ENCODE measurements at places on chromosomes 1 and 21. TPM values are rescaled to one million over a fixed set of nuclear protein-coding genes. Genes with fewer than 3 reads are reported as not detected.

- DNase-seq, result no peak
Observed at GRCh38 chr21:45926281-45926680, 55.3 kb upstream of the COL6A1 start.

- DNase-seq, result no peak
Observed at GRCh38 chr1:11518016-11518701, 39.2 kb downstream of the DISP3 start.

DNA sequence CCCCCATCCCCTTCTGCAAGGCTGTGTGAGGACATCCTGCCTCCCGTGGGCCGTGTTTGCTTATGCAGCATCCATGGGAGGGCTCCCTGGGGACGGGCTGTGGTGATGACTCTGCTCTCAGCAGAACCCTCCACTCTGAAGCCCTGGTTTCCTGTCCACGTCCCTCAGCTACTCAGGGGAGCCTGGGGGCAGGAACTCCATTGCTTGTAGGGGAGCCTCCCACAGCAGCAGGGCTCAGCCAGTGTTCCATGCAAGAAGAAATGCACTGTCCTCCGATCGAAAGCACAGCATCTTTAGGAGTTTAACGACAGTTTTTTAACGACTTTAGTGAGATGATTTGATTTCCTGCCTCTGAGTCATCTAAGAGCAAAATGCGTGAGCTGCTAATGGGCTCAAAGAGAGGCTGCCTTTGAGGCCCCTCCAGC lies 8.3 kb upstream of the KCNAB2 start:
- DNase-seq, result peak; percentile 34

- DNase-seq, result peak; percentile 29
Observed at GRCh38 chr1:228043281-228043848, 36.6 kb downstream of the WNT3A start.

- DNase-seq, result no peak
Observed at GRCh38 chr1:73033640-73034039, 751.3 kb upstream of the NEGR1 start.

DNA sequence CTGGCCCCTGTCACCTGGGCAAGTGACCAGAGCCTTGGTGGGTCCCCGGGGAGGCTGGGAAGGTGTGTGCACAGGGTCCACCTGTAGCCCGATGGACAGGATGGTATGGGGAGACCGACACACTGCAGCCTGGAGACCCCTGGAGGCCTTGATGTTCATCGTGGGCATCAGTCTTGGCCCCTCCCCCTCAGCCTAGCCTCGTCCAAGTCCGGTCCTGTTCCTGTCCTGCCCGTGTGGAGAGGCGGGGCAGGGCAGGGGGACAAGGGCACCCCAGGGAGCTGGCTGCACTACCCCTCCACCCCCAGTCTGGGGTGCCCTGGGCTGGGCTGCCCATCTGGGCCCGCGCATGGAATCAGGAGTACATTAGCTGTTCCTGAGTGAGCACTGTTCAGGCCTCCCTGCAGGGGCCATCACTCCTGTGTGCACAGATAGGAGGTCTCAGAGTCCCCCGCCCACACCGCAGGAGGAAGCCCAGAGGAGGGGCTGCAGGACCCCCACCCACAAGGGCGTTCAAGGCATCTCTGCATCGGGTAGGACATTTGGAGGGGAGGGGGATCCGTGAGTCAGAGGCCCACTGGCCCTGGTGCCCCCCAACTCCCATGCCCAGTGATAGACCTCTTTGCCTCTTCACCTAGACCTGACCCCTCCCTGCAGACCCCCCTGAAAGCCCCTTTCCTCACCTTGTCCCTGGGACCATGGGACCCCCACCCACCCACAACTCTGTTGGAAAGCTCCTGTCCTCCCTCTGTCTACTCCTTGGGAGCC lies 63.2 kb downstream of the WNT9A start:
- no peak for DNase-seq

- no peak for DNase-seq
Observed at GRCh38 chr1:208110296-208110695, 133.9 kb downstream of the PLXNA2 start.

DNA sequence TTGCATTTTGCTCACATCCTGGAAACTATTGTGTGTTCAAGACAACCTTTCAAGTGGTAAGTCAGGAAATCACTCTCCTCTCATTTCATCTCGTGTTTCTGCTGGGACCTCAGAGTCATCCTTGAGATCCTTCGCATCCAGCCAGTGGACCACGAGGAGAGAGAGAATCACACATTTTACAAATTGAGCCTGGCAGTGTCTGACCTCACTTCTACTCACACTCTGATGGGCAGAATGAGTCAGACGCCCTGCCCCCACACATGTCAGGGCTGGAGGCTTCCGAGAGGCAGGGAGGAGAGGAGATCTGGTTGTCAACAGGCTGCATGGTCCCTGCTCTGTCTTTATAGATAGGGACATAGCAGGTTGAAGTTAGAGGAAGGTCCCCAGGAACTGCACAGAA lies 509.7 kb downstream of the AJAP1 start:
- no peak for DNase-seq

- DNase-seq, result peak; percentile 58
Observed at GRCh38 chr1:183303901-183304300, 114.3 kb downstream of the NMNAT2 start.

GRCh38 chr1:14474856-14475255 lies 123.6 kb upstream of the KAZN start:
- no peak for DNase-seq

DNA sequence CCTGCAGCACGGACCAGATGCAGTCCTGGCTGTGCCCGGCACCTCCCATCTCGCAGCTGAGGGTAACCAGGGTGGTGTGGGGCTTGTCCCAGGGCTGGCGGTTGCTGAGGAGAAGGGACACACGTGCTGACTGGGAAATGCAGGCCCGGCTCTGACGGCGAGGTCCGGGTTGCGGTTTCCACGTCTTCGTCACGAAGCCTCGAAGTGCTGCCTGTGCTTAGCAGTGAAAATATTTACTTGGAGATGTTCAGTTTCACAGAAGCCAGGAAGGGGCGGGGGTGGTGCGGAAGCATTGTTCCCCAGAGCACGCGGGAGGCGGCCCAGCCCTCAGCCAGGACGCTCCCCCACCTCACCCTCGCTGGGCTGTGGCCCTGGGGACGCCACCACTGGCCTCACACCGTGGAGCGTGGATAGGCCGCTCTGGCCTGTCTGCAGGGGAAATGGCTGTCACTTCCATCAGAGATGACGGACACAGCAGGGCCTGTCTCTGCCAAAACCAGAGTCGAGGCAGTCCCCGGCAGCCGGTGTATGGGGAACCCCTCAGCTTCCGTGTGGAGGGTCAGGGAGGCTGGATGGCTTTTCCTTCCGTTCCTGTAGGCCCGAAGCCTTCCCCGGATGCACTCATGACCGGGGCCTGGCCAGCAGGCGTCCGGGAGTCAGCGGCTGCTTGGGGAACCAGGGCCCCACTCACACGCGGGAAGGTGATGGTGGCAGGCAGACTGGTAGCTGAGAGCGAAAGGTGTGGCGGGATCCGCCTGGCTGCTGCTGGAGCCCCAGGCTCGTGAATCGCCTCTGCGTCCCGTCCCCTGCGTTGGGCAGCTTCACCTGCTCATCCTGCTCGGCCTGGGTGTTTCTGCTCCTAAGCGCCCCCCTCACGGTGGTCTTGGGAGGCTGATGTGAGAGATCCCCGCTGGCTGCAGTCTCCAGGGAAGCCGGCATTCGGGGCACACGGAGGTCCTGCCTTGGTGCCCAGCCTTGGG lies 14.7 kb upstream of the POFUT2 start:
- no peak for DNase-seq

- DNase-seq, result no peak
Observed at GRCh38 chr1:150875197-150876118, 941 bp downstream of the ARNT start.

DNA sequence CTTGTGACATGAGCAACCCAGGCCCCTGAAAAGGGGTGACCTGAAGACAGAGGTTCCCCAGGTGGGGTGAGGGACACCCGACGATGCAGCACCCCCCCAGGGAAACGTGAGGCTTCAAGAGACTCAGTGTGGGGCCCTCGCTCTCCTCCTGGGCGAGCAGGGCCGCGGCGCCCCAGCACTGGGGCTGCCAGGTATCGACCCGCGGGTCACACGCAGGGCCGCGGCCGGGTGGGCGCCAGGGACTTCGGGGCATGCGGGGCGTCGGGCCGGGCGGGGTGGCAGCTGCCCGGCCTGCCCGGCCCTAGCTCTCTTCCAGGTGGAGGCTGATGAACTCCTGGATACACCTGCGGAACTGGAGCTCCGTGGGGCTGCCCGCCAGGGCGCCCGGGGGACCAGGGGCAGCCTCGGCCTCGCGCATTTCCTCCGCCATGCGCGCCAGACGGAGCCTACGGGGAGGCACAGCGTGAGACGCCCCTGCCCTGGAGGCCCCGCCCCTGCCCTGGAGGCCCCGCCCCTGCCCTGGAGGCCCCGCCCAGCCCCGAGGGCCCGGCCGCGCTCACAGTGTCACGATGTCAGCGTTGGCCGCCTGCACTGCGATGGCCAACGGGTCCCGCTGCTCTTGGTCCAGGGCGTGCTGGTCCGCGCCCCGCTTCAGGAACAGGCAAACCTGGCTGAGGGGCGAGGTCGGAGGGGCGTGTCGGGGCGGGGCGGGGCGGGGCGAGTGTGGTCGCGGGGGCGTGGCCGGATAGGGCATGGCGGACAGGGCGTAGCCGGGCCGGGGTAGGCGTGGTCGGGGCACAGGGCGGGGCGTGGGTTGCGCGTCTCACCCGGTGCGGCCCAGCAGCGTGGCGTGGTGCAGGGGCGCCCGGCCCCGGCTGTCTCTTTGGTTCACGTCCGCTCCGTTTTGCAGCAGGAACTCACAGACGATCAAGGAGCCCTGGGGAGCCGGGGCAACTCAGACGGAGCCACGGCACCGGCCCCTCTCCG lies 13.3 kb downstream of the SCNN1D start:
- no peak for DNase-seq

The MYOC gene
- polyA plus RNA-seq, result not detected

The LRRC52 gene
- polyA plus RNA-seq, result not detected

The TTC22 gene
- not detected for polyA plus RNA-seq

The KIF17 gene
- polyA plus RNA-seq, result 5.7 TPM

The LRRC71 gene
- polyA plus RNA-seq, result 0.47 TPM

The SPRR1B gene
- polyA plus RNA-seq, result not detected

The PCNT gene
- 19.4 TPM for polyA plus RNA-seq

The FAM151A gene
- polyA plus RNA-seq, result not detected

The GPR37L1 gene
- not detected for polyA plus RNA-seq

The S100A14 gene
- 0.10 TPM for polyA plus RNA-seq

The TMEM61 gene
- not detected for polyA plus RNA-seq
